ENCODE measurements at places on chromosomes 2 and 18. TPM values are rescaled to one million over a fixed set of nuclear protein-coding genes. Genes with fewer than 3 reads are reported as not detected.
A peak's percentile ranks its signal among the peaks of the same experiment; 100 is the strongest.

GPR17 gene
- not detected for total RNA-seq

RHBDD1 gene
- total RNA-seq, result 45.0 TPM

ABCG5 gene
- not detected for total RNA-seq

GRCh38 chr2:15909157-15909556 is 31.2 kb upstream of the MYCN start:
- DNase-seq, result no peak

DNA sequence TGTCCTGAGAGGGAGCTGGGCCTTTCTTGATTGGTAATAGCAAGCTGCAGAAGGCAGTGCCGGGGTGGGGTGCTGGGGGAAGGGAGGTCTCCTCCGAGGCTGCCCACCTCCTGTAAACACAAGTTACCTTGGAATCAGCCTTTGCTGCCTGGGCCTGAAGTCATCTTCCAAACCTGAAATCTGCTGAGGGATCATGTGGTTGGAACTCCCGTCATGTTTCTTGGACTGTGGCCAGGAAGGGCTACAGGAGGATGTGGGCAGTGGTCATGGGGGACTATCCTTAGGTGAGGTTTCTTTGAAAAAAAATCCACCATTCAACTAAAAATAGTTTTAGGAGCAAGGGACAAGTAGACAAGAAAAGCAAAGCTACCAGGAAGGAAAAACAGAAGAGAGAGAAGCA is 74.2 kb downstream of the CDK15 start:
- DNase-seq, result peak; percentile 53

GRCh38 chr18:45008694-45009413 is 328.2 kb downstream of the SETBP1 start:
- no peak for DNase-seq

DNA sequence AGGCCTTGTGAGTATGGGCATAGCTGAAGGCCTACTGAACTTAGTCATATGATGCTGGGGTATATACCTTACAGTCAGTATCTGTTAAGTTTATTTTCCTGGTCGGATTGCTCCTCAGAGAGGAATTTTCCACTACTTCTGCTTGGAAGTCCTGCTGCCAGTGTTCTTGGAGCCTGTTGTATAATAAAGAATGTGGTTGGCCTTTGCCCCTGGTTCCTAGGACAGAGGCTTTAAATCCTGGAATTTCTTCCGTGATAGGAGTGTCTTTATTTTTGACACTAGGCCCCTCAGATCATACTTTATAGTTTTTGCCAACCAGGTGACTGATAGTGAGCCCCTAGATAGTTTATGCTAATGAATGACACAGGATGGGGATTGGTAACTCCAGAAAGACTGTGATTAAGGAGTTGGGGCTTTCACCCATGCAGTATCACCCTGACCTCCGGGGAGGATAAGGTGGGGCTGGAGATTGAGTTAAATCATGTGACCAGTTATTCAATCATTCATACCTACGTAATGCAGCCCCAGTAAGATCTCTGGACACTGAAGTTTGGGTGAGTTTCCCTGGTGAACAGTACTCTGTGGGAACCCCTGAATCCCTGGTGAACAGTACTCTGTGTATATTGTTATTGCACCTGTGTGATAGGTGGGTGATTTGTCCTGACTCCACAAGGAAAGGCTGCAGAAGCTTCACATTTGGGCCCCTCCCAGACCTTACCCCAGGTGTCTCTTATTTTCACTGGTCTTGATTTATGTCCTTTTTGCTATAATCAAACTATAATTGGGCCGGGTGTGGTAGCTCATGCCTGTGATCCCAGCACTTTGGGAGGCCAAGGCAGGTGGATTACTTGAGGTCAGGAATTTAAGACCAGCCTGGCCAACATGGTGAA is 56.9 kb downstream of the COMMD1 start:
- DNase-seq, result no peak

- no peak for DNase-seq
These were observed 726.5 kb upstream of the RAB6C start for GRCh38 chr2:129252781-129253460.

GRCh38 chr2:5986801-5987787 is 294.9 kb downstream of the SOX11 start:
- DNase-seq, result no peak
